ENCODE measurements at places on chromosomes 12 and 14.

DNA sequence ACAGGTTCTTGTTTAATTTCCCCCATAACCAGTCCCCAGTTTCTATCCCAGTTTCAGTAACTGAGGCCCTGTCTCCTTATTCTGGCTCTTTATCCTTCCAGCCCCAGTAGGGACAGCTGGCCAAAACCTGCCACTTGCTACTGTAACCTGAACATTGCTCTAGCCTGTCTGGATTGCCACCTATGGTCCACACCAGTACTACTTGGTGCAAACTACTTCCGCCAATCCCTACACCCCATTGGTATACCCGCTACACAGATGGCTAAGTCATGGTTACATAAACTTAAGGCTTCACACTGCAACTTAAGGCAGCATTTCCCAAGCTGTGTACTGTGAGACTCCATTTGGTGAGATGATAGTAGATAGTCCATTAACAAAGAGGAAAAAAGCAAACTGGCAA is 20.3 kb upstream of the C12orf76 start:
- DNase-seq, result no peak

DNA sequence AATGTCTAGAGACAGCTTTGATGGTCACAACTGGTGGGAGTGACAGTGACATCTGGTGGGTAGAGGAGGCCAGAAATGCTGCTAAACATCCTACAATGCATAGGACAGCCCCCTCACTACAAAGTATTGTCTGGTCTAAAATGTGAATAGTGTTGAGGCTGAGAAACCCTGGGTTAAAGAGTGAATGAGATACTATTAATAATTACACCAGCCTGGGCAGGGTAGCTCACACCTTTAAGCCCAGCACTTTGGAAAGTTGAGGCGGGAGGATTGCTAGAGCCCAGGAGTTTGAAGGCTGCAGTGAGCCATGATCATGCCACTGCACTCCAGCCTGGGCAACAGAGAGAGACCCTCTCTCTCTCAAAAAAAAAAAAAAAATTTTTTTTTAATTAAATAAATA is 11.1 kb downstream of the SVOP start:
- DNase-seq, result no peak

- no peak for DNase-seq
These were observed 14.5 kb downstream of the PLEKHG3 start for GRCh38 chr14:64718762-64719161.

- no peak for DNase-seq
These were observed 8.5 kb downstream of the PHETA1 start for GRCh38 chr12:111360325-111360930.

GRCh38 chr14:22640192-22640591 is 4.0 kb downstream of the OR6J1 start:
- DNase-seq, result no peak

DNA sequence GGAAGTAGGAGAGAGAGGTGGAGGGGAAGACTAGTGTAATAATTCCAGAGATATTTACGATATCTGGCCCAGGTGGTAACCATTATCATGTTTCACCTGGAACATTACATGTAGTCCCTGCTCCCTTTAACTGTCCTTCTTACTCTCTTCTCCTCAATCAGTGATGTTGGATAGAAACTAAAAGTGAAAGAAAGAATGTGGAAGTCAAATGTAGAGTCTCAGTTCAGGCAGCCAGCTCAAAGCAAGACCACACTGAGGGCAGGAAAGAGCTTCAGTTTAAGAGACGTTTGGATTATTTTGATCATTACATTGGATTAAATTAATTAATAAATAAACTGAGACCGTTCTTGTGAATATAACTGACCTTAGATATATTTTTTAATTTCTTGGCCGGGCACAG is 594.4 kb downstream of the FLRT2 start:
- DNase-seq, result no peak

DNA sequence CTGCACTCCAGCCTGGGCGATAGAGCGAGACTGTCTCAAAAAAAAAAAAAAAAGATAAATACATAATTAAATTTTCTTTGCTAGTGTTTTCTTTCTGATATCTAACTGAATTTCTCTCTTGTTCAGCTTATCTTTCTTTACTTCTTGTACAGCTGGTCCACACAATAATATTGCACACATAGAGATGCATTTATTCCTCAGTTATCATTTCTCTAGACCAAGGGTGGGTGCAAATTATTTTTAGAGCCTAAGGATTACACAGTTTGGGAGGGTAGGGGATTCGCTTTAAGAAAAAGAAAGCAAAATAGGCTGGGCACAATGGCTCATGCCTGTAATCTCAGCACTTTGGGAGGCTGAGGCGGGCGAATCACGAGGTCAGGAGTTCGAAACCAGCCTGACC is 17.9 kb downstream of the A2ML1 start:
- DNase-seq, result no peak

DNA sequence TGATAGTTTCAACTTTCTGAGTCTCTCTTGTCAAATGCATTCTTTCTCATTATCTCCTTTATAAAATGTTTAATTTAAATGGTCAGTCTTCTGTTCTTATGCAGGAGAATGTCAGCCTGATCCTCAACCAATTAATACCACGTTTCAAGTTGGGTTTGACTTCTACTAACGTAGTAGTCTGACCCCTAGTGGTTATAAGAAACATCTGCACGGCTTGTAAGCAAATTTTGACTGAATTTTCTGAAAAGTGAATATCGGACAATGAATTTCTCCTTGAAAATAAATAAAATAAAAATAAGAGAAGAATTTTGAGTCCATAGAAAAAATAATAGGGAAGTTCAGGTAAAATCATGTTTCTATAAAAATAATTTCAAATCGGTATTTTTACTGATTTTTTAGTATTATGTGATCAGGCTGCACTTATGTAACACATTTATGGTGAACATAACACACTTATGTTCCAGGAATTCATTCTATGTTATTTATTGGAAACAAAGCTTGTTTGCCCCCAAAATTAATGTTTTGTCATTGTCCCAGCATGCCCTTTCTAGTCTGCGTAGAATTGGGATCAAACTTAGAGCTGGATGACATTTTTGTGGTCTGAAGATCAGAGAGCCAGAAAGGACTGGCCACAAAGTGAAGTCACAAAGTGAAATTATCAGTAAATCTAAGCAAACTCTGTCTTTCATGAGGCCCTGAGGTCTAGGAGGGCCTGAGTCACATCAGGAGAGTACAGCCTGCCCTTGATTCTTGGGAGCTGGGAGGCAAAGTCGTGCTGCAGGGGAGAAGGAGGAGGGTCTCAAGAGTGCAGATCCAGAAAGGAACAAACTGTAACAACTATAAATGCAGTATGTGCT is 101.2 kb upstream of the STXBP6 start:
- DNase-seq, result no peak

GRCh38 chr14:67987606-67988005 is 168.0 kb downstream of the RAD51B start:
- DNase-seq, result no peak

- DNase-seq, result no peak
These were observed 3.5 kb downstream of the KICS2 start for GRCh38 chr12:64218597-64218996.

GRCh38 chr14:99123208-99123870 is 148.7 kb downstream of the BCL11B start:
- no peak for DNase-seq

DNA sequence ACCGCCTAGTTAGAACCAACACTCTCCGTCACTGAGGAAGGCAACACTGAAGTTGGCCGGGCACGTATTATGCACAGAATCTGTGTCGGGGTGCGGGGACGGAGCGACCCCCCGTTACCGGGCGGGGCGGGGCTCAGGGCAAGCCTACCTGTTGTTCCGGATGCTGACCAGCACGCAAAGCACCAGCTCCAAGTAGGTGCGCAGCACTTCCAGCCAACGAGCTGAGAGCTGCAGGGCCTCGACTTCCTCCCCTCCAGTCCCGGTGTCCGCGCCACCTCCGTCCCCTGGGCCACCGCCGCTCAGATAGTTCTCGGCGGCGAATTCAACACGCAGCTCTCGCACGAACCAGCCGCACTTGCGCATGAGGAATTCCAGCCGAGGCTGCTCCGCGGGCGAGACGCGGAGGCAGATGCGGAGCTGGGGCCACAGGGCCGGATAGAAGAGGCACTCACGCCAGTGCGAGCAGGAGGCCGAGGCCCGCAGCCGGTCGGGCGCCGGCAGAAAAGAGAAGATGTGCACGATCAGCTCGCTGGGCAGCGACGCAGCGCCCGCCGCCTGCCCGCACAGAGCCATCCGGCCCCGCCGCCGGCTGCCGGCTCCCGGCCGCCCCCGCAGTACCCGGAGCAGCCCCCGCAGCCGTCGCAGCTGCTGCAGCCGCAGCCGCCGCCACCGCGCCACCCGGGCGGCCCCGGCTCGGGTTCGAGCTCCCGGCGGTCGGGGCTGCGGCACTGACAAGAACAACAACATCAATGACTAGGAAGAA is 636 bp downstream of the FBXO33 start:
- peak; percentile 71 for DNase-seq

- no peak for DNase-seq
These were observed 79.2 kb downstream of the TBC1D30 start for GRCh38 chr12:64903479-64904152.

GRCh38 chr12:95116773-95117172 is 43.4 kb upstream of the NR2C1 start:
- no peak for DNase-seq

DNA sequence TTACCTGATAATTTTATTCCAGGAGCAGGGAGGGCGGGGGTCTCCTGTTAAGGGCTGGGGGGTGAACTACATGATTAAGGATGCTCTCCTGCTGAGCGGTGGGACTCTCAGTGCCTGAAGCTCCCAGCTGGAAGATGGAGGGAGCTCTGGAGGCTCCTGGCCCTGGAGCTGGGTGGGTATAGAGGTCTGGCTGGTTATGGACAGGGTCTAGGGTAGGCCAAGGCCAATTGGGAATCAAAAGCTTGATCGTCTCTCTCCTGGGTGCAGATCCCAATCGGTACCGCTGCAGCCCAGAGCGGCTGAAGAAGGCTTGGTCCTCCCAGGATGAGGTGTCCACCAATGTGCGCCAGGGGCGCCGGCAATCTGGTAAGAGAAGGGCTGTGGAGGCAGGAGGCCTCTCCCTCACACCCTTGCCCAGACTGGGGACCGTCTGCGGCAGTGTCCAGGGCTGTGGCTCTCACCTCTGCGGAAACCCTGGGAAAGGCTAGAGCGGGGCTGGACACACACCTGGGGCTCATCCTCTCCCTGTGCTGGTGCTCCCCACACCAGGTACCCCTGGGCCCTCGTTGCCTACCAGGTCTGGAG is 28.4 kb downstream of the PLEKHG3 start:
- DNase-seq, result no peak

- no peak for DNase-seq
These were observed 1351.7 kb upstream of the TMEM132C start for GRCh38 chr12:126915309-126915708.

- no peak for DNase-seq
These were observed 105.7 kb downstream of the ZC3H14 start for GRCh38 chr14:88668448-88669116.

DNA sequence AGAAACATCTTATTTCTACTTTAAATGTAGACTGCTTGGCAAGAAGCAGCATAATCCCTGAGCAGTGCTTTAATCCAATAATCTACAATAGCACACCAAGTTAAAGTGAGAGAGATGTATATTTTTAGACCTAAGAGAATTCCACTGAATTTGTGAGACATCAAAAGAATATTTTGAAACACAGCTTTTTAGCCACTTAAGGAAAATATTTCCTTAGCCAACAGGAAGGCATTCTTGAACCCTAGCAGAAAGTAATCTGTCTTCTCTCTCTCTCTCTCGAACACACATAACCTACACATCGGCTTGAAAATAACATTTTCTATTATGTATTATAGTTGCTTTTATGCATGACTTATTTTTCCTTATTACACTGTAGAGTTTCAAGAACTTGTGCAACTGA is 34.0 kb downstream of the KITLG start:
- DNase-seq, result no peak

DNA sequence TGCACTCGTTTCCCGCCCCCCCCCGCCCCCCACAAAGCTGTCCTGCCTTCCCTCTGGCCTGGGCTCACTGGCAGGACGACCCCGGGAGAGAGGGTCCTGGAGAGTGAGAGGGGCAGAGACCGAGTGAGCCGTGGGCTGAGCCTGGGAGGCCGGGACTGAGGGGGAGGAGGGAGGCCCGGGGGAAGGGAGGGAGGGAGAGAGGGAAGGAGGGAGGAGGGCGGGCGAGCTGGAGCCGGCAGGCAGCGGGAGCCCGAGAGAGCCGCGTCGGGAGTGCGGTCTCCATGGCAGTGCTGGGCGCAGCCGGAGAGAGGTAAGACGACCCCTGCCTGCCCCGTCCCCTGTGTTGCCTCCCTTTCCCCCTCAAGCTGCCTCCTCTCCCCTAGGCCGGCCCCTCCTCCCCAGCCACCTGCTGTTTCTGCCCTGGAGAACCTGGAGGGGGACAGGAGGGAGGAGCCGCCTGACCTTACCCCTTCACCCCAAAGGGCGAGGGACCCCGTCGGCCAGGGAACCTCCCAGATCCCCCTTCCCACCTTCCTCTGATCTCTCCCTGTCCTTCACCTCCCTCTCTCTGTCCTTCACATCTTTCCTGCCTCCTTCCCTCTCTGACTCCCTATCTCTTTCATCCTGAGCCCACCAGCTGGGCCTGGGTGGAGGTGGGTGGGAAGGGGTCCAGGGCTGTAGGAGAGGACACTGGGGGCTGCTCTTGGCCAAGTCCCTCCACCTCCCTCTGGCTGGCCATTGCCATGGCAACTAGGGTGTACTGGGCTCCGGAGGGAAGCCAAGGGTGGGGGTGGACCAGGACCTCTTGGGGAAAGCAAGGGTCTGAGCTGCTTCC is at the start of gene GPR162:
TSS of gene GPR162 (plus strand) at position 231 of the 835 bp plus-strand sequence. CDS start 2,078 bp downstream, outside the sequence.
- DNase-seq, result no peak

GRCh38 chr12:30794591-30795409 is 40.0 kb upstream of the CAPRIN2 start:
- DNase-seq, result peak; percentile 8

All from T-helper 2 cell (primary cell).